ENCODE measurements at places on chromosomes 12 and 14.

- DNase-seq, result no peak
Observed at GRCh38 chr12:4091016-4091743, 182.4 kb upstream of the CCND2 start.

- DNase-seq, result no peak
Observed at GRCh38 chr12:114776731-114777442, 92.9 kb upstream of the TBX3 start.

GRCh38 chr14:54785136-54785777 is 117.4 kb downstream of the GCH1 start:
- no peak for DNase-seq

DNA sequence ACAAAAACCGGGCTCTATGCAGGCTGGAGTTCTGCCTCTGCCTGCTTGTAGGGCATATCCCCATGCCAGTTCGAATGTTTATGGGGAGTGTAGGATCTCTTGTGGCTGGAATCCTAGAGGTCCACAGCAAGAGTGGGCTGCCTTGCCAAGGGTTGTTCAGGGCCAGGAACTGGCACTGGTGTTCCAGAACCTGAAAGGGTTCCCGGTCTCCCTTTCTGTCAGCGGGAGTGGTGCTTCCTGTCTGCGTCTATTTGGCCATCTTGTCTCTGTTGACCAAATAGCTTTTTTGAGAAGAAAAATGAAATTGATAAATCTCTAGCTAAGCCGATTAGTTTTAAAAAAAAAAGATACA is 17.8 kb downstream of the OLR1 start:
- no peak for DNase-seq

GRCh38 chr12:114371733-114372132 is 34.2 kb downstream of the TBX5 start:
- no peak for DNase-seq

- DNase-seq, result no peak
Observed at GRCh38 chr12:106049105-106049504, 89.6 kb downstream of the NUAK1 start.

DNA sequence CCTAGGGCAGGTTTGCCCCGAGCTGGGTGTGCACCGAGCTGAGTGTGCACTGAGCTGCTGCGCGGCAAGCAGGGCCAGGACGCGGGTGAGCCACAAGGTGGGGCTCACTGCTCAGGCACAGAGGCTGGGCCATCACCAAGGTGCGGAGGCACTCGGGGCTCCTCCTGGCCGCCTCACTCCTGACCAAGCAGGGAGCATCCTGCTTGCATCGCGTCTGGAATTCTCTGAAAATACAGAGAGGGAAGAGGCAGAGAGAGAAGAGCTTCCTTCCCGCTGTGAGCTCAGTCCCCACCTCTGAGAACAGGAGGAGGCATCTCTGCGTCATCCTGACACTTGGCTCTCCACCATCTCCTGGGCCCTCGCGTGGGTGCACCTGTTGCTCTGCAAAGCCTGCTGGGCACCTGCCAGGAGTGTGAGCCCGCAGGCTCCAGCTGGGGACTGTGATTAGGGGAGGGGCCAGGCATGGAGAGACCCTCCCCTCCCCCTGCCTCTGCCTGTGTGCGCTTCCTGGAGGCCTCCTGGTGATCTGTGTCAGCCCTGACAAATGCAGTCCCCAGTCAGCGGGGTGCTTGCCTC is 116.3 kb downstream of the GLT1D1 start:
- no peak for DNase-seq

DNA sequence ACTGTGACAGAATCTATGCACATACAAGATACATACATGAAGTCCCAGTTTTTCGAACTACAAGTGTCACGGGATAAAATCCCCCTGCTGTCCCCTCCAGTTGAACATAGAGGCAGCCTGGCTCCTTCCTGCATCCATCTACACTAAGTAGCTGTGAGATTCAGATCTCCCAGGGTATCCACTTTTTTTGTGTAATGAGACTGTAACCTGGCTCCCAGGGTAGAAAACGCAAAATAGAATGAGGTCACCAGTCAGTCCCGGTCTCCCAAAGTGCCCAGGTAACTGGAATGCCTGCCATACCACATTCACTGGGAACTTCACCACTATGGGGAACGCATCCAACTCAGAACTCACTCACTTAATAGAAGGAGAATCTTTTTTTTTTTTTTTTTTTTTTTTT is 67.8 kb downstream of the TMCC3 start:
- no peak for DNase-seq

GRCh38 chr12:20627001-20627588 is 68.0 kb upstream of the SLCO1C1 start:
- DNase-seq, result no peak

DNA sequence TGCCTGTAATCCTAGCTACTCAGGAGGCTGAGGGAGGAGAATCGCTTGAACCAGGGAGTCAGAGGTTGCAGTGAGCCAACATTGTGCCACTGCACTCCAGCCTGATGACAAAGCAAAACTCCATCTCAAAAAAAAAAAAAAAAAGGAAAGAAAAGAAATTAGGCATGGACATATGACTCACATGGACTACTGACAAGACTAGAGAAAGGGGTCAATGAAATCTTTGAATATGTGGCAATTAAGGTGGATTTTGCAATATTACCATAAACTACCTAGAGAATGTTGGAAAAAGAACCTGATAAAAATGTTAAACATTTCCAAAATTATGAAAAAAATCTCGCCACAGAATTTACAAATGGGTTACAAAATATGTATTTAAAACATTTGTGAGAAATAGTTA is 873.6 kb downstream of the C12orf50 start:
- DNase-seq, result no peak

- DNase-seq, result no peak
Observed at GRCh38 chr12:48219631-48220030, 16.5 kb upstream of the OR10AD1 start.

DNA sequence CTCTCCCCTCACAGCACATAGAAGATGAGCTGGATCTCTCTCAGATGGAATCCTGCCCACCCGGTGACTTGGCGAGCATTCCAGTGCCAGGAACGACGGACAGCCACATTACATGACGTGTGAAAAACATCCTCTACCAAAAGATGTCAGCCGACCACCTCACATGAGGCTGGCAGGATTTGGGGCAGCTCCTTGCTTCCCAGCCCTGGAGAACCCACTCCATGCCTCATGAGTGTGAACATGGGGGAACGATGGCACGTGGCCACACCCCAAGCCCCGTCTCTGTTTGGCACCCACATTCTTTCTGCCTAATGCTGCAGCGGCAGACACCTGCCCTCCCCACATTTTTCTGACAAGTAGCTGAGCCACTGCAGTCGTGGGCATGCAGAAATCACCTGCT is 202.5 kb downstream of the CALM1 start:
- DNase-seq, result no peak

DNA sequence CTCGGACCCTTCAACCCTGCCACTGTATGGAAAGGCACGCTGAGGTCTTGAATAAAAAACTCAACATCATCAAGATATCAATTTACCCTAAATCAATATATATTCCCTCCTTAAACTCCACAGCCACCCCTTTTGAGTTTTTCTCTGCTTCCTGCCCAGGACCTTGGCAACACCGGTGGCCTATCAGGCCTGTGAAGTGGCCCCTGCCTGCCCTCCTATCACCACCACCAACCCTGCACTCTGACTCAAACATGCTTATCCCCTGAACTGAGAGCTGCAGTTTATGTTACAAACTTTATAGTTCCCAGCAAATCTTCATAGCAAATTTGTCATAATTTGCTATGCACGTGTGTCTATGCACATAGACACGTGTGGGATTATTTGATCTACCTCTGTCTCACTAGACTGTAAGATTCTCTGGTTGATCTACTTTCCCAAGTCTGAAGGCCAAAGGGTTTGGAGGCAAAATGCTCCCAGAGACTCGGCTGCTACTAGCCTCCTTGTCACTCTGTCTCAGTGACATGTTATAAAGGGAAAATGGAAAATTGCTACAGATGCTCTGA is 63.4 kb downstream of the SPTB start:
- no peak for DNase-seq

GRCh38 chr14:78329371-78329770 is 159.2 kb downstream of the NRXN3 start:
- DNase-seq, result no peak

DNA sequence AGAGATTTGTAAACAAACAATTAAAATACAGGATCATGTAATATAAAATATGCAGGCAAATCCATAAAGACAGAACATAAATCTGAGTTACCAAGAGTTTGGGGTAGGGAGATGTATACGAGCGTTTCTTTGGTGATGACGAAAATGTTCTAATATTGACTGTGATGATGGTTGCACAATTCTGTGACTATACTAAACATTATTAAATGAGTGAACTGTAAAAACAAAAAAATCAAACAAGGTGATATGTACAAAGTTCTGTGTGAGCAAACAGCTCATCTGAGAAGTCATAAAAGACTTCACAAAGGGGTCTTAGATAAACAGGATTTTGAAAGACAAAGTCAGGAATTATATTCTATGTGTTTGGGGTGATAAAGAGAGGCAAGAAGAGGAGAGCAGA is 127.9 kb downstream of the INSM2 start:
- no peak for DNase-seq

Measured in activated naive CD8-positive, alpha-beta T cell treated with anti-CD3 and anti-CD28 coated beads, Interleukin-2, amount 50 U/mL, for 16 hours (primary cell).